ENCODE measurements at places on chromosomes 4 and X. TPM values are rescaled to one million over a fixed set of nuclear protein-coding genes. Genes with fewer than 3 reads are reported as not detected.

DNA sequence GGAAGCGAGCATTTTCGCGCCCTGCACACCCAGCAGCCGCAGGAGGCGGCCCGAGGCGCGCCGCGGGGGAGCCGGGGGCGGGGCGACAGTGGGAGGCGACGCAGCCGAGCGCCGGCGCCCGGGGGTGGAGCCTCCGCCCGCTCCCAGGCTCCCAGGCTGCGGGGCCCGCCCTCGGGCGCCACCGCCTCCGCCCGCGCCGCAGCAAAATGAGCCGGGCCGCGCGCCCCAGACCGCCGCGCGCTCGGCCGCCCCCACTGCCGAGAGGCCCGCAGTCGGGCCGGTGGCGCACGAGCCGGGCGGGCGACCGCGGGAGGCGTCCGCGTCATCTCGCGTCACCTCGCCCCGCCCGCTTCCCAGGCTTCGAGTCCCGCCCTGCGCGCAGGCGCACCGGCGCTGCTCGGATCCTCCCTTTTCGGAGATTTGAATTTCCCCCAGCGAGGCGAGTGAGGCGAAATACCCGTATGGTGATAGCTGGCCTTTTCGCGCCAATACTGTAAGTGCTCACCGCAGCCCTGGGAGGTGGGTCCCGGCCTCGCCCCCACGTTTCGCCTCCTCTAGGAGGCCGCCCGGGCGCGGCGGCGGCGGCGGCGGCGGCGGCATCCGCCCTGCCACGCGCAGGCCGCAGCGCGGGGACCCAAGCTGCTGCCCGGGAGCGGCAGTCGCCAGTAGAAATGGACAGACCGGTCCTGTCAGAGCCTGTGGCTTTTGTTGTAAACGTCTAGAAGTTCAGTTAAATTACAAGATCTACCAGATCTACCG is at the start of gene TMEM187:
Gene TMEM187 (plus strand): TSS at position 387 of the 759 bp plus-strand sequence. CDS start 9,309 bp downstream, outside the sequence.
- peak; percentile 92 for DNase-seq

- DNase-seq: no peak
Observed at GRCh38 chr4:138894709-138895108, 120.9 kb upstream of the NOCT start.

The EREG gene
- 15.4 TPM for polyA plus RNA-seq

DNA sequence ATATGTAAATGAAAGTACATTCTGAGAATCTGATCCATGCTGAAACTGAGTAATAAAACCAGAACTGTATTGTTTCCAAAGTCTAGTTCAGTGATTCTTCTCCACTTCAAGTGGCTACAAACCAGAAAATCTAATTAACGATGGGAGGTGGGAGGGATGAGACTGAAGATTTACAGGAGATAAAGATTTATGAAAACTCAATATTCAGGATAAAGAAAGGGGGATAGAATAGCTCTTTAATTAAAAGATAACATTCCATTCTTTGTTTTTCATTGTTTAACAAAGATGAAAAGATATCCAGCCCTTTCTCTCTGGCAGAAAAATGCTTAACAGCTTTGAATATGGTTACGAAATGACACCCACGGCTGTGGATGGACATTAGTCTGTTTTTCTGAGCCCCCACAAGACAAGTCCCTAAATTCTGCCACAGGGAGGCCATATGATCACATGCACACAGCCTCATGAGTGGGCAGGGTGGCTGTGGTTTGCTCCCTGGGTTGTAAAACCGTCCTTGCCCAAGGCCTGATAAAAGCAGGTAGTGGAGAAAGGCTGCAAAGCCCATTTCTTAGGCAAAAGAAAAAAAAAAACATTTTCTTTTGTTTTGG is 36.4 kb downstream of the TMEM150C start:
- no peak for DNase-seq

- DNase-seq: no peak
Observed at GRCh38 chrX:51889851-51890250, 3.6 kb upstream of the MAGED1 start.

DNA sequence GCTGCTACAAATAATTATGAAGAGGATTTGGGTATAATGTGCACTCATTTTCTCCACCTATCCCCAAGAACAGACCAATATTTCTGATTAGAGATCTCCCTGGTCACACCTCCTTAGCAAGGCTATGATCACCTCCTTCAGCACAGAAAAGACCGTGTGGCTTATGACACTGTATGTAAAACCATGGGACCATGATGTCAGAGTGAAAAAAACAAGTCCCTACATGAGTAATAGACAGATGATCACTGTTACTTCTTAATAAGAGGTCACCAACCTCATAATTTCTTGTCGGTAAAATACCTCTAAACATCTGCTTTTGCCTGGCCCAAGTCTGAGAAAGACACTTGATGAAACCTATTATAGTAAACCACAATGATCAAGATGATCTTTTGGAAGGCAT is 330.6 kb upstream of the F9 start:
- no peak for DNase-seq

Data from small intestine (tissue), 16 donors.